ENCODE measurements at places on chromosomes 7 and 10.

DNA sequence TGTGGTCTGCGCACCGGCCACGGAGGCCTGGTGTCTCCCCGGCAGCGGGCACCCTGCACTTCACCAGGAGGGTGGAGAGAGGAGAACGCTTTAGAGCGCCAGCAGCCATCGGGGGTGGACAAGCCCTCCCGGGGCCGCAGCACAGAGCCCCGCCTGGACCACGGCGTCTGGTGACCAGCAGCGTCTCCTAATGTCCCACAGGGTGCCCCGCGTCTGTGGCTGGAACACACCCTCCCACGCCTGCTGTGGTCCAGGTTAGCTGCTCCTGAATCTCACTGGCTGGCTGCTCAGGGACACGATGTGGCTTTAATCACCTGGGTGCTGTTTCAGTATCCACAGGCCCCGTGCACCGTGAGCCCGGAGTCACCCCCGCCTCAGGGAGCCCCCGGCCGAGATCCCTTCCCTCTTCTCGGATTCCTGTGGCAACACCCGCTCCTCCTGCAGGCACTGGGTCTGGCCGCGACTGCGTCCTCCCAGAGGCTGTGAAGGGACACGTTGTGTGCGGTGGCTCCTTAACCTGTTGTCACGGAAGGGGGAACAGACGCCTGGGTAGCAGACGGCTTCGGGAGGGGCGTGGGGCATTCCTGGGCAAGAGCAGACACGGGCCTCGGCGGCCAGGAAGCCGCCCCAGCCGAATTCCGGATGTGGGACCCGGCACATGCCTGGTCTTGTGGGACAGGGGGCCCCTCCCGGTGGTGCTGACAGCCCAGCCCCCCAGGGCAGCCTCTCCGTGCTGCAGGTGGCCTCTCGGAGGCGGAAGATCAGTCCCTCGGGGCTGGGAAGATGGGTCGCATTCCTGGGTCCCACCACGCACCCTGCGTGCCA, 78.9 kb downstream of the FOXL3 start:
- DNase-seq = no peak

DNA sequence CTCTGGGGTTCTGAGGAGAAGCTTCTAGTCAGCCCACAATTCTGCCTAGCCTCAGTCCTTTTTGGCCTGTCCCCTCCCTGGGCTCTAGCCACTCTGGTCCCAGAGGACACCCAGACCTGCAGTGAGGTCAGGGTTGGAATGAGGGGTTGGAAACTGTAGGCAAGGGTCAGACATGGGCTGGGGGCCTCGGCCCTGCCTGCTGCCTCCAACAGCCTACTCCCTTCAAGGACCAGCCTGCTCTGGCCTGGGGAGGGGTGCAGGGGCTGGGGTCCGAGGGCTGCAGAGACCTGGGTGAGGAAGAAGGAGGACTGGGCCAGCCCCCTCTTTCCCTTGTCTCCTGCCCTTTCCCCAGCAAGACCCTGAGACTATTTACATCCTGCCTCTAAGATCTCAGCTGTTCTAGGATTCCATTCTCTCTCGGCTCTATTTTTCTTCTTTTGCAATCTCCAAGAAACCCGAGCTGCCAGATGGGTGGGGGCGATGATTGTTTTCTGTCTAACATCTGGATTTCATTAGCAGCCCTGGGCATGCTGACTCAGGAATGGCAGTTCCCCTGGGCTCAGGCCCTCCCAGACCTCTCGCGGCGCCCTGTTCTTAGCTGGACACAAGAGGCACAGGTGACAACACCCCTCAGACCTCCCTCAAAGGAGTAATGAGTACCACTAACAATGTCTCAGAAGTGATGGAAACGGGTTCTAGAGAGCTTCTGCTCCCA, 23.1 kb downstream of the ZCCHC24 start:
- DNase-seq = no peak

- no peak for DNase-seq
These were observed 208.2 kb downstream of the MGMT start for GRCh38 chr10:129675027-129675769.

DNA sequence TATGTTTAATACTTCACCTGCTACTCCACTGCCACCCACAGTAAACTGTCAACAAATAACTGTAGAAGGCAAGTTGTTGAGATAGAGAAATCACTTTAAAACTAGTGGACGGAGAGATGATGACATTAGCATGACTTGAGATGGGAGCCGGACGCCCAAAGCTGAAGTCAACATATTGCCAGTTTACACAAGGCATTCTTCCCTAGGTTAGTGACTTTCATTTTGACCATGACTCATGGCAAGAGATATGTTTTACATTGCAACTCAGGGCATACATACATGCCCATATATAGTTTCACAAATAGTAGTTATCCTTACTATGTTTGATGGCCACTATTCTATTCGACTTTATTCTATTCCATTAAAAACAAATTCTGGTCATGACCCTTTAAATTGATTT, 296.6 kb downstream of the PLXNA4 start:
- DNase-seq = no peak

GRCh38 chr7:44150466-44150832, 9.3 kb upstream of the MYL7 start:
- DNase-seq = no peak

DNA sequence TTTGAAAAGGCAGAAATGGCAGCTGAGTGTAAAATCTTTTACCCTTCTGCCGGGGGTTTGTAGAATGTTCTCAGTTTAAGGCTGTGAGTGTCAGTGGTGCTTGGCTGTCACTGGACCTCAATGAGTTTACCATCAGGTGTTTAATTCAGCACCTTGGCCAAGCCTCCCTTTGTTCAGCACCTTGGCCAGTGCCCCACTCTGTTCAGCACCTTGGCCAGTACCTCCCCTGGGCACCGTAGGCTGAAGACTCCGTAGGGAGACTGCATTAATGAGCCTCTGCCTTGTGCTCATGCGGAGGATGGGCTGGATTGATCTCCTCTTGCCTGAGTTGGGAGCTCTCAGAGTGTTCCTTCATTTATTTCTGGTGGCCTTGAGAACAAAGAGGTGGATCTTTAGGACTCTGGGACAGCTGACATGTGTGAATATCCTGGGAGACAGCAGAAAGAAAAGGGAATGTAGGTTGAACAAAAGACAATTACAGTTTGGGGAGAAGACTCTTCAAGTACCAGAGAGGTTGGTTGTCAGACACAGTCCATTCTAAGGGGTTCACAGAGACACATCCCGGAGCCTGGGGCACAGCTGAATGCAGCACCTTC, 1.6 kb downstream of the FAM24A start:
- no peak for DNase-seq

GRCh38 chr7:117796889-117797288, 76.4 kb downstream of the CTTNBP2 start:
- DNase-seq = no peak

DNA sequence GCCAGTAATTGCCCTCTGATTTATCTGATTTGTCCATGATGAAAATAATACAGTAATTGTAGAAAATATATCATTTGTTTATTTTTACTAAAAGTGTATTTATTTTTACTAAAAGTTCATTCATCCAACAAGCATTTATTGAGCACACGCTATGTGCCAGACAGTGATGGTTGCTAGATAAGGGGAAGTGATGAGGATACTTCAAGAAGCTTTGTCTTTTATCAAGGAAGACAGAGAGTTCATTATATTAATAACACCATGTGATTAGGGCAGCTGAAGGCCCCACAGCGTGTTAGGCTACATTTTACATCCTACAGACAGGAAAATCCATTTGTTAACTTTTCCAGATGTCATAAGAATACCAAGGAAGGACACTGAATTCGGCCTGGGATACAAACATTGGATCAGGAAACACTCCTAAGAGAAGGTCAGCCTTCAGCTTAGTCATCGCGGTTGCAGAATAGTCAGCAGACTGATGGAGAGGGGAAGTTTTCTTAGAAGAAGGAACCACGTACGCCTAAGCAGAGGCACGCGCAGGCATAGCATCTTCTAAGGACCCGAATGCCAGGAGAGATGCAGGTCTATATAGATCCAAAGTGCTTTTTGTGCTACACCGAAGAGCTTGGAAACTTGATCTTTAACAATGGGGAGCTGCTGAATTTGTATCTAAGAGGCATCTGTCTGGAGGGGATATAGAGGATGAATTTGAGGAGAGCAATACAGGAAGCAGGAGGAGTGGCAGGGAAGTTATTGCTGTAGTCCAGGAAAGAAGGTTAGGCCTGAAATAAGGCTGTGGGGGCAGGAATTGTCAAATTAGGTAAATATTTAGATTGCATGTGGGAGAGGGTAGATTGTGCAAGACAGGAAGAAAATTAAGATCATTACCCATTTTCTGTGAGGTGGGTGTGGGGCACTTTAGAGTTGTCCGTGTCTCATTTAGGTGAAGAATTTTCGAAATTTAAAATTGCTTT, 85.7 kb downstream of the LRGUK start:
- no peak for DNase-seq

DNA sequence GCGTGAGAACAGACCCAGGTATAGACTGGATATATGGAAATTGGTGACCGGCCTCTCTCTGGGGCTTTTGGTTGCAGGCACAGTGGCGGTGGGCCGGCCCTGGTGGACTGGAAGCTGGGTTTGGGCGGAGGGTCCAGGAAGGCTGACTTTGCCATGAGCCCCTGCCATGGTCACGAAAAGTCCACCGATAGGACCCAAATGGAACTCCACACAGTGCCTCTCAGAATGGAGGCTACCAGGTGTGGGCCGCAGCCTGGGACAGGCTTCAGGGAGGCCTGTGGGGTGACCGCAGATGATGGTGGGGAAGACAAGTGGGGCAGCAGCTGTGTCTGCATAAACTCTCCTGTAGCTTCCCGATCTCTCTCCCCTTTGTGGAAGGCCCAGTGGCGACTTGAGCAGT, 123.2 kb downstream of the DNAJB6 start:
- DNase-seq = no peak

DNA sequence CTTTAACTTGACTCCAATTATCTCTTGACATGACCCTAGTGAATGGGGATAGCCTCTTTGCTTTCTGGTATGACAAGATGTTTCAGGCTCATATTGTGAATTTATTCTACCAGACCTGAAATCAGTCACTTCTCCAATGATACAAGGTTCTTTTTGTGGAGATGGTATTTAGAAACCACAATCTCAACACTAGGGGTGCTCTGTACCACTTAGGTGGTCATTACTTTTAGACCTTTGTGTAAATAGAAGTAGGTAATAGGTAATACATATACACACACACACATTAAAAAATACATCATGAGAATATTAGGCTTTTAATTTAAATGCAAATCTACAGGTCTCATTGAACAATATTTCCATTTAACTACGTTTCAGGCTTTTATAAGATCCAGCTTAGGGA, 199.0 kb upstream of the RHOBTB1 start:
- DNase-seq = no peak
